ENCODE measurements at places on chromosomes 11 and 22. TPM values are rescaled to one million over a fixed set of nuclear protein-coding genes. Genes with fewer than 3 reads are reported as not detected.

The JRKL gene
- total RNA-seq = 7.2 TPM

The SLC25A45 gene
- 3.3 TPM for total RNA-seq

DNA sequence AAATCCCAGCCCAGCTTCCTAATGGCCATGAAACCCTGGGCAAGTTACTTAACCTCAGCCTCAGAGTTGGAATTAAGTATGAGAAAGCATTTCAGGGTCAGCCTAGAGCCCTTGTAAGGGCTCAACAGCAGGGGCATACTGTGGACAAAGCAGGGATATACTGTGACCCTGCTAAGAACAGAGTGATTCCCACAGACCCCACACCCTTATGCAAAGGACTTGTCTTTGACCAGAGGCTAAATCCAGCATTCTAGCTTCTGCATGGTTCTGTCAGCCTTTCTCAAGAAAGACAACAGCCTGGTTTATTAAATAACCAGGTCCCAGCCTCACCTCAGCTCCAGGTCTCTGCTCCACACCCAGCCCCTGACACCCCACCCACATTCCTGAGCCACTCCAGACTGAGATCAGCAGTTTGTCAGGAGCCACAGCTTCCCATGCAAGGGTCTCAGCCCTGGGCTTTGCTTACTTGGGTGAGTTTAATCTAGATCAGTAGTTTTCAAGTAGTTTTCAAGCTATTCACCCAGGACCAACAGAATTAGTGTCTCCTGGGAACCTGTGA, 69.2 kb downstream of the GALNT18 start:
- H3K27ac ChIP-seq = no peak overlapping the region
- no peak overlapping the region for H3K4me3 ChIP-seq
- peaks cover 5% of the 10 kb centered on the region for H3K36me3 ChIP-seq
- peaks cover 44% of the 10 kb centered on the region for H3K4me1 ChIP-seq
- peaks cover 8% of the 10 kb centered on the region for H3K27me3 ChIP-seq

DNA sequence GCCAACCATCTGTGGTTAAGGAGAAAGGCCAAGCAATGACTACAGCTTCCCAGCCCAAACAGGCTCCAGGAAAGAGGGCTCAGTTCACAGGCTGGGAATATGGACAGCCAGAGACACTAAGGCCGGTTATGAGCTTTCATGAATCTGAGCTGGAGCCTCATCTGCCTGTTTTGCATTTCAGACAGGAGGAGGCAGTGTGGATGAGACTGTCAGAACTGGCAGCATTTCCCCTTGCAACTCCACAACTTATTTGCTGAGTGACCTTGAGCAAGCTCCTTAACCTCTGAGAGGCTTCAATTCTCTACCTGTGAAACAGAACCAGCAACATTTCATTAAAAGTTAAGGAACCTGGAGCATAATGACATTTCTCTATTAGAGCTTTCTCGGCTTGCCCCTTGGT, 264.0 kb downstream of the ETS1 start:
- DNase-seq = no peak
- H3K27ac ChIP-seq = no peak overlapping the region
- H3K4me1 ChIP-seq = peaks cover 2% of the 10 kb centered on the region
- no peaks in the 10 kb centered on the region for H3K27me3 ChIP-seq
